ENCODE measurements at places on chromosomes 6 and 20.

DNA sequence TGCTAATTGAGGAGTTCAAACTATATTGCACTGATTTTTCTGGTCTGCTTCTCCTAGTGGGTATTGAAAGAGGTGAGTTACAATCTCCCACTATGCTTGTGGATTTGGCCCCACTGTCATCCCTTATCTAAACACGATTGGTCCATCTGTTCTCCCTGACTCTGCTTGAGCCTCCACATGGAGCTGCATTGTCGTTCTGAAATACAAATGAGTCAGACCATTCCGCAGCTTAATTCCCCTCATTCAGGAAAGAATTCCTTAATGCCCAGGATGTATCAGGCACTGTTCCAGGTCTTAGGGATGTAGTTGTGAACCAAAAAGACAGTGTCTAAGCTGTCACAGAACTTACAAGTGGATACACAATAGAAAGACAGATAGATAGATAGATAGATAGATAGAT is 461.9 kb downstream of the QKI start:
- DNase-seq: no peak

GRCh38 chr20:61942526-61942925 is 123.2 kb downstream of the TAF4 start:
- no peak for DNase-seq

- DNase-seq: no peak
Observed at GRCh38 chr20:19451923-19452295, 239.5 kb downstream of the SLC24A3 start.

GRCh38 chr20:35616465-35617396 is 1.1 kb downstream of the SPAG4 start:
- peak; percentile 99 for DNase-seq

DNA sequence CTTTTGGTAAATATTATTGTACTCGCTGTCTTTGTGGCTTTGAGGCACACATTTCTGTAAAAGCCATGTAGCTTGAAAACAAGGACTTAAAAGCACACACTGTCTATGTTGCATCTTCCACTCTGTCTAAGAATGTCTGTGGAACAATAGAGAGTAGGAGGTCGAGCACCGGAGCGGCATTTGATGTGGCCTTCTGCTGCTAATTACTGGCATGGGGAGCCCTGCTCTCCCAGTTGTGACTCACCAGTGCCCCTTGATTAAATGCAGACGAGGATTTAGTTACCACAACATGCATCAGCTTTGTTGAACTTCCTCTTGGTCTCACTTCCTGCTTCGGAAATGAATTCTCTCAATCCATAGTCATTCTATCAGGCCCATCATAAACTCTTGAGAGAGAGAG is 680.7 kb upstream of the SLC35B3 start:
- no peak for DNase-seq

All from spinal cord (tissue), 10 donors.